Ovary (tissue), 10 donors: ENCODE measurements at places on chromosomes 5 and 9. TPM values are rescaled to one million over a fixed set of nuclear protein-coding genes. Genes with fewer than 3 reads are reported as not detected.

The ZNF618 gene
- 8.2 TPM for total RNA-seq

GRCh38 chr5:6066016-6066415 is 312.3 kb downstream of the MED10 start:
- no peaks in the 10 kb centered on the region for H3K36me3 ChIP-seq
- no peak overlapping the region for H3K4me3 ChIP-seq
- DNase-seq = no peak
- H3K4me1 ChIP-seq = no peaks in the 10 kb centered on the region
- no peak overlapping the region for H3K27ac ChIP-seq
- no peaks in the 10 kb centered on the region for H3K27me3 ChIP-seq

- H3K4me3 ChIP-seq = no peak overlapping the region
- H3K4me1 ChIP-seq = peaks cover 5% of the 10 kb centered on the region
- no peaks in the 10 kb centered on the region for H3K36me3 ChIP-seq
- no peak for DNase-seq
- no peak overlapping the region for H3K27ac ChIP-seq
Observed at GRCh38 chr5:76790632-76791290, 28.1 kb upstream of the F2RL1 start.

DNA sequence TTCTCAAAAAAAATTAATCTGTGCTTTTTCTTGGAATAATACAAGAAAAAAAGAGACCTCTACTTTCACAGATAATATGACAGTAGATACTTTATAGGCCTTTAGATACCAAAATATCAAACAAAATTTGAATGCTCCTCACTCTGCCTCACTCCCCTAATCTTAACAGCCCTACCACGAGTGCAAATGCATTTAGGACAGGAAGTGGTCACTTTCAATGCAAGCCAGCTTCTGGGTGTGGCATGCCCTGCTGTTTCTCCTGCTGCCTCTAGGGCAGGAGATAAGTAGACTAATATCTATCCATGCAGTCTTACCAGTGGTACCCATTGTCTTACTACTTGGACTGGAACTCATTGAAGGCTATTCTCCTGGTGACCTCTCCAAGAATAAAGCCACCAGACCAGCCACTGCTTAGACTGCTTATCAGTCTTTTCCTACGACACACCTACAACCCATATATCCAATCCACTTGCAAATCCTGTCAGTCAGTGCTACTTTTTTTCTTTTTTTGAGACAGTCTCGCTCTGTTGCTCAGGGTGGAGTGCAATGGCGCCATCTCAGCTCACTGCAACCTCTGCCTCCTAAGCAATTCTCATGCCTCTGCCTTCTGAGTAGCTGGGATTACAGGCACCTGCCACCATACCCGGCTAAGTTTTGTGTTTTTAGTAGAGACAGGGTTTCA is 23.0 kb downstream of the FRRS1L start:
- no peaks in the 10 kb centered on the region for H3K4me1 ChIP-seq
- H3K27ac ChIP-seq = no peak overlapping the region
- no peaks in the 10 kb centered on the region for H3K27me3 ChIP-seq
- H3K4me3 ChIP-seq = no peak overlapping the region
- H3K36me3 ChIP-seq = no peaks in the 10 kb centered on the region
- DNase-seq = no peak

The CSF2 gene
- not detected for total RNA-seq

- no peak overlapping the region for H3K4me3 ChIP-seq
- no peaks in the 10 kb centered on the region for H3K36me3 ChIP-seq
- no peaks in the 10 kb centered on the region for H3K27me3 ChIP-seq
- no peak overlapping the region for H3K27ac ChIP-seq
- DNase-seq = no peak
Observed at GRCh38 chr5:21644032-21644431, 1209.1 kb downstream of the CDH12 start.

GRCh38 chr5:132458226-132458560 is 32.4 kb downstream of the IRF1 start:
- H3K36me3 ChIP-seq = no peaks in the 10 kb centered on the region
- no peak overlapping the region for H3K4me3 ChIP-seq
- no peak overlapping the region for H3K27ac ChIP-seq
- no peak for DNase-seq
- no peaks in the 10 kb centered on the region for H3K27me3 ChIP-seq

The CDH6 gene
- total RNA-seq = 0.83 TPM

GRCh38 chr5:173826086-173826427 is 62.1 kb upstream of the CPEB4 start:
- no peaks in the 10 kb centered on the region for H3K27me3 ChIP-seq
- H3K4me3 ChIP-seq = no peak overlapping the region
- no peak overlapping the region for H3K27ac ChIP-seq
- H3K4me1 ChIP-seq = peaks cover 8% of the 10 kb centered on the region
- H3K36me3 ChIP-seq = no peaks in the 10 kb centered on the region

DNA sequence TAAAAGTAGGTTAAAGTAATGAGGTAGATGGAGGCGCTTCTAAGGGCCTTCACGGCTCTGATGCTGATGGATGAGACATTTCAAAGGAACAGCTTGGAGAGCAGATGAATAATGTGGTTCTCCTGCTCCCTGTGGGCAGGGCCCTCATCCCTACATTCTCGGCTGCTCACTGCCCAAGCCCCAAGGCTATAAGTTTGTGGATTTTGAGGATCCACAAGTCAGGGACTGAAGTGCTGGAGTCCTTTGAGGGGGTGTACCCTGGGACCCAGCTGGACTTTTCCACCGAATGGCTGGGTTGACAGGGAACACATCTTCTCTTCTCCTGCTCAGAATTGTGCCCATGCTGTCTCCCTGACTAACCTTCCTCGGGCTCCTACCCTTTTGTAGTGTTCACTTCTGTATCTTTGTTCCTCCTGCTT is 21.4 kb upstream of the CXCL14 start:
- no peaks in the 10 kb centered on the region for H3K27me3 ChIP-seq
- no peak for DNase-seq
- no peak overlapping the region for H3K27ac ChIP-seq
- no peaks in the 10 kb centered on the region for H3K4me1 ChIP-seq
- no peaks in the 10 kb centered on the region for H3K36me3 ChIP-seq

GRCh38 chr5:98482321-98483300 is 290.9 kb upstream of the RGMB start:
- H3K27me3 ChIP-seq = no peaks in the 10 kb centered on the region
- DNase-seq = no peak
- no peaks in the 10 kb centered on the region for H3K4me1 ChIP-seq
- no peak overlapping the region for H3K27ac ChIP-seq

The LRRC14B gene
- not detected for total RNA-seq

GRCh38 chr5:152505442-152506042 is 100.5 kb upstream of the NMUR2 start:
- H3K36me3 ChIP-seq = no peaks in the 10 kb centered on the region
- H3K4me3 ChIP-seq = no peak overlapping the region
- H3K27ac ChIP-seq = no peak overlapping the region
- DNase-seq = peak; percentile 18
- no peaks in the 10 kb centered on the region for H3K27me3 ChIP-seq

- H3K36me3 ChIP-seq = no peaks in the 10 kb centered on the region
- H3K4me1 ChIP-seq = no peaks in the 10 kb centered on the region
- H3K27ac ChIP-seq = no peak overlapping the region
- no peak for DNase-seq
Observed at GRCh38 chr5:115723220-115723619, 93.2 kb downstream of the CDO1 start.

GRCh38 chr5:114658194-114658593 is 296.3 kb downstream of the KCNN2 start:
- H3K36me3 ChIP-seq = no peaks in the 10 kb centered on the region
- no peak overlapping the region for H3K27ac ChIP-seq
- no peak overlapping the region for H3K4me3 ChIP-seq
- no peaks in the 10 kb centered on the region for H3K4me1 ChIP-seq

The CERCAM gene
- 63.9 TPM for total RNA-seq

The SHISAL2B gene
- not detected for total RNA-seq

DNA sequence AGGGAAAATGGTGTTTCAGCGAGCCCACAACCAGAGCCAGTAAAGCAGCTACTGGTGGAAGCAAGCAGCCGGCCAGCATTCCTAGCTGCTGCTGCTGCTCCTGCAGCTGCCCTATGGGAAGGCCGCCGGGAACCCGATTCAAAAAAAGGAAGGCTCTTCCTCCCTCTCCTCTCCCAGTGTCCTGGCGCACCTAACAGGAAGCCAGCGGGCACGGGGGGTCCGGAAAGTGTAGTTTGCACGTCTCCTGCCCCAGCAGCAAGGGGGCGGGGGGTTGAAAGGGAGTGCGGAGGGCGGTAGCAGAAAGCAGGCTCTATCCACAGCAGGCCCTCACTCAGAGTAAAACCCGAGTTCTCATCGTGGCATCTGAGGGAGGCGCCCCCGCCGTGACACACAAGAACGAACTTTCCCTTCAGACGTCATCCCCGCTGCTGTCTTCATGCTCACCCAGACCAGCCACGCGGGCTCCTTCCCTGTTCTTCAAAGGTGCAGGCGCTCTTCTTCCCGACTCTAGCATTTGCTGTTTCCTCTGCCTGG is 16.5 kb downstream of the GRXCR2 start:
- no peaks in the 10 kb centered on the region for H3K36me3 ChIP-seq
- no peak overlapping the region for H3K27ac ChIP-seq
- peak overlapping the region; percentile 46 for H3K4me3 ChIP-seq
- peaks cover 3% of the 10 kb centered on the region for H3K4me1 ChIP-seq
- peak; percentile 65 for DNase-seq

DNA sequence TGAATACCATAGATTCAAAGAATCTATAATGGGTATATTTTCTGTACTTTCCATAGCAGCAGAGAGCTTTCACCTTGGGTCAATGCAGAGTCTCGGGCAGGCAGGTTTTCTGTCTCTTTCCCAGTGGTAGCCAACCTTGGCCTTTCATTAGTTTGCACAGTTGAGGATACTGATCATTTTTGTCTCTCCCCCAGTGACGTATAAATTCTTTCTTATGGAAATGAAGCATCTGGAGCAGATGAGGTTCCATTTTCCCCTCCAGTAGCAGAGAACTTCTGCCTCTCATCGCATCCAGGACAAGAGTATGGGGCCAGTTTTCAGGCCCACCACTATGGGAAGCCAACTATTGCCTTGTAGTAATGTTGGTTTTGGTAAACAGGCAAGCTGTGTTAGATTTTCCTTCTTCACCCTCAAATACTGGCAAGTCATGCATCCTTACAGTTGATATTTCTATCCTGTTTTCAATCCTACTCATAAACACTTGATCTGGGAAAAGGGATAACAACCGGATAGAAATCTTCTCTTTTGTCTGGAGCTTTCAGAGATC is 845.2 kb upstream of the CDH18 start:
- no peak for DNase-seq
- no peak overlapping the region for H3K27ac ChIP-seq
- no peaks in the 10 kb centered on the region for H3K27me3 ChIP-seq
- no peak overlapping the region for H3K4me3 ChIP-seq
- H3K4me1 ChIP-seq = no peaks in the 10 kb centered on the region
- H3K36me3 ChIP-seq = no peaks in the 10 kb centered on the region

The IL33 gene
- 3.3 TPM for total RNA-seq

- H3K36me3 ChIP-seq = no peaks in the 10 kb centered on the region
- H3K4me3 ChIP-seq = no peak overlapping the region
- no peak overlapping the region for H3K27ac ChIP-seq
Observed at GRCh38 chr5:165624166-165624946, 2118.9 kb downstream of the MAT2B start.

DNA sequence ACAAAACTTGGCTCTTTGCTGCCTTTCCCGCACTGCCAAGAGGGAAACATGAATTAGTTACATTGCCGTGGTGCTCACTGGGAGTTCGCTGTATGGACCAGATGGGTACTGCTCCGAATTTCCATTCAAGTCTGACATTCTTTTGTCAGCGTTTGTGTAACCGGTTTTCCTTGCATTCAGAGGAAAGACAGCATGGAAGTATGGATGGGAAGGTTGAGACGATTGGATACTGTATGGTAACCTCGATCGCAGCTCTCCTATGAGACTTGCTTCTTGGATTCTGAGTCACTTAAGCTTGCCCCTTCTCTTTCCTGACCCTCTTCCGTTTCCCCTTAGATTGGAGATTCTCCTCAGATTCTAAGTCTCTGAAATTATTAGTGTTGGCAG is 625 bp upstream of the UBLCP1 start:
- H3K27me3 ChIP-seq = no peaks in the 10 kb centered on the region
- no peaks in the 10 kb centered on the region for H3K36me3 ChIP-seq
- peak overlapping the region; percentile 86 for H3K4me3 ChIP-seq

GRCh38 chr9:69078581-69078980 is 43.0 kb downstream of the FXN start:
- no peak overlapping the region for H3K4me3 ChIP-seq
- H3K27me3 ChIP-seq = no peaks in the 10 kb centered on the region
- no peak for DNase-seq
- no peaks in the 10 kb centered on the region for H3K36me3 ChIP-seq

DNA sequence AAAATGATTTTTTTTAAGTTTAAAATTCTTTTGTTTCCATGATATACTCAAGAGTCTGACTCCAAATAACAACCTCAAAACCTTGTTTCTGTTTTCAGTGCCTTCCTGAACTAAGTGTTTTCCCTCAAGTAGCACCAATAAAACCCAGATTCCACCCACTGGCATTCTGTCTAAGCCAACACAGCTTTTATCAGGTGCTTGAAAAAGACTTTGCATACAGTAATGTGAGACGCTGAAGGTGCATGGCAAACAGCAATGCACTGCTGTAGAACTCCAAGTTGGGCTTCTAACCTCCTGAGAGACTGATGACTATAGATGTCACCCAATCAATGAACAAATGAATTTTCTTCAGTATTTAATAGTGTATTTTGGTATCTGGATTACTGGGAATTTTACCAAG is 95.7 kb downstream of the NFIB start:
- peaks cover 10% of the 10 kb centered on the region for H3K4me1 ChIP-seq
- H3K27me3 ChIP-seq = no peaks in the 10 kb centered on the region
- no peak overlapping the region for H3K27ac ChIP-seq
- H3K4me3 ChIP-seq = no peak overlapping the region

The FSTL4 gene
- not detected for total RNA-seq

GRCh38 chr5:173303878-173304590 is 24.2 kb downstream of the STC2 start:
- no peaks in the 10 kb centered on the region for H3K27me3 ChIP-seq
- no peak overlapping the region for H3K27ac ChIP-seq
- DNase-seq = no peak
- H3K36me3 ChIP-seq = no peaks in the 10 kb centered on the region

GRCh38 chr5:133863857-133864585 is 104.4 kb downstream of the C5orf15 start:
- H3K27me3 ChIP-seq = no peaks in the 10 kb centered on the region
- H3K27ac ChIP-seq = no peak overlapping the region
- H3K36me3 ChIP-seq = no peaks in the 10 kb centered on the region

The MIGA2 gene
- total RNA-seq = 27.3 TPM

The SOX30 gene
- not detected for total RNA-seq

The DYNC2I2 gene
- total RNA-seq = 28.2 TPM

DNA sequence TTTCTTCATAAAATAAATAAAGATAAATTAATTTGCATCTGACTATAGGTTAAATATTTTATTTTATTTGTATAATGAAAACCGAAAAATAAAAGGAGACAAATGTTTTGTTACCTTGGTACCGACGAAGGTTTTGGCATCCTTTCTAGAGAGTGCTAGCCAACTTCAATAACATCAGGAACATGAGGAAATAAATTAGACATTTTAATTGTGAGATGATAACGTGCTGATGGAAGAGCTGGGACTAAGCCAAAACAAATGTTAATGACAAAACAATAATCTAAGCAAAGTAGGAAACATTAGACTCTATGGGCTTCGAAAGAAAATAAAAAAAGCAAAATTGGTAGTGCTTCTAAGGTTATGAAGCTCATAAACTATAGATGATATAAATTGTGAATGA is 201.0 kb downstream of the IRX2 start:
- no peaks in the 10 kb centered on the region for H3K27me3 ChIP-seq
- H3K4me3 ChIP-seq = no peak overlapping the region
- no peaks in the 10 kb centered on the region for H3K36me3 ChIP-seq
- no peak for DNase-seq

- H3K27ac ChIP-seq = no peak overlapping the region
- no peaks in the 10 kb centered on the region for H3K4me1 ChIP-seq
- DNase-seq = no peak
- H3K4me3 ChIP-seq = no peak overlapping the region
- H3K27me3 ChIP-seq = no peaks in the 10 kb centered on the region
Observed at GRCh38 chr9:35618854-35619799, 914 bp upstream of the CD72 start.

The CERT1 gene
- total RNA-seq = 41.8 TPM
